Temporal lobe (tissue), 4 donors: ENCODE measurements at places on chromosomes 5 and 9. TPM values are rescaled to one million over a fixed set of nuclear protein-coding genes. Genes with fewer than 3 reads are reported as not detected.

The TMEM252 gene
- not detected for total RNA-seq

The INSYN2B gene
- total RNA-seq: 0.74 TPM

The ADCY2 gene
- 30.2 TPM for total RNA-seq

The PPWD1 gene
- 51.4 TPM for total RNA-seq

The RNF183 gene
- not detected for total RNA-seq

The CBY3 gene
- total RNA-seq: not detected

The IL9 gene
- not detected for total RNA-seq

The LRSAM1 gene
- 18.4 TPM for total RNA-seq

The SLC1A1 gene
- 48.9 TPM for total RNA-seq

The GLDC gene
- 14.8 TPM for total RNA-seq

The CAMK4 gene
- 78.2 TPM for total RNA-seq

The IFNE gene
- total RNA-seq: not detected

The LSM11 gene
- total RNA-seq: 53.6 TPM

The SLC4A9 gene
- under 0.01 TPM for total RNA-seq

The CNTNAP3 gene
- 33.7 TPM for total RNA-seq

The IL5 gene
- not detected for total RNA-seq

The LCN12 gene
- total RNA-seq: 0.74 TPM

The SPINK13 gene
- total RNA-seq: not detected

The LCN15 gene
- total RNA-seq: not detected

The FLT4 gene
- total RNA-seq: 2.0 TPM

The NMUR2 gene
- not detected for total RNA-seq

The TMEM174 gene
- total RNA-seq: not detected

The ACTBL2 gene
- not detected for total RNA-seq

The STPG3 gene
- not detected for total RNA-seq

The ANKRD34B gene
- total RNA-seq: 0.25 TPM

The PTGER4 gene
- 0.98 TPM for total RNA-seq

The C9orf50 gene
- total RNA-seq: not detected

The MSMP gene
- total RNA-seq: not detected

The PCDHGB1 gene
- total RNA-seq: 6.9 TPM

The PDZD2 gene
- 39.1 TPM for total RNA-seq

The PRR16 gene
- total RNA-seq: 1.2 TPM

The MYOT gene
- not detected for total RNA-seq

The NUP214 gene
- total RNA-seq: 14.8 TPM

The CCL21 gene
- total RNA-seq: not detected

The ZFP37 gene
- total RNA-seq: 21.9 TPM

The OTP gene
- not detected for total RNA-seq

The ACOT12 gene
- 0.98 TPM for total RNA-seq

The CCDC183 gene
- total RNA-seq: 2.2 TPM

The COL5A1 gene
- 4.9 TPM for total RNA-seq

The CDH18 gene
- 6.4 TPM for total RNA-seq

The PRDM9 gene
- total RNA-seq: not detected
